ENCODE measurements at places on chromosomes 1 and 21. TPM values are rescaled to one million over a fixed set of nuclear protein-coding genes. Genes with fewer than 3 reads are reported as not detected.

Gene PROX1
- total RNA-seq = 23.2 TPM

Gene BSND
- total RNA-seq = 0.14 TPM

- no peak for DNase-seq
- H3K36me3 ChIP-seq = no peaks in the 10 kb centered on the region
- no peak overlapping the region for H3K27ac ChIP-seq
- no peaks in the 10 kb centered on the region for H3K27me3 ChIP-seq
- no peaks in the 10 kb centered on the region for H3K4me1 ChIP-seq
Measured at GRCh38 chr21:23215261-23215660, 2217.1 kb downstream of the NCAM2 start.

DNA sequence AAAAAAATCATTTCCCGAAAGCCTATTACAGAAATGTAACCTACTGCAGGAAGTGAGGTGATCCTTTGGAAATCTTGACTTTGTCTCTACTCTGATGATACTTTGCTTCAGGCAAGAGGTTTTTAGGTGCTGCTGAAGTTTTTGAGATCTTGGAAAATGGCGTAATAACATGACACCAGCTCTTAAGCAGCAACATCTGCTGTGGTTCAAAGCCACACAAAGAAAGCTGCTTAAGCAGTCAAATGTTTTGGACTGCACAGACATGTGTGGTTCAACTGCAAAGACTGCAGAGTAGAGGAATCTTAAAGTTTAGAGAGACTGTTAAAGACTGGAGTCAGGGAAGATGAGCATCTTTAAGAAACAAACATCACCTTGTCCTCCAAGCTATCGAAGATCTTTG is 139.0 kb downstream of the RASAL2 start:
- no peak overlapping the region for H3K4me3 ChIP-seq
- no peaks in the 10 kb centered on the region for H3K4me1 ChIP-seq
- H3K36me3 ChIP-seq = no peaks in the 10 kb centered on the region
- no peak overlapping the region for H3K27ac ChIP-seq

GRCh38 chr1:243253211-243253925 is 1.7 kb downstream of the CEP170 start:
- no peak for DNase-seq
- H3K4me3 ChIP-seq = peak overlapping the region; percentile 96
- no peaks in the 10 kb centered on the region for H3K36me3 ChIP-seq

GRCh38 chr1:3822421-3822820 is 26.1 kb upstream of the LRRC47 start:
- DNase-seq = no peak
- H3K4me3 ChIP-seq = no peak overlapping the region
- peaks cover 25% of the 10 kb centered on the region for H3K36me3 ChIP-seq
- H3K4me1 ChIP-seq = no peaks in the 10 kb centered on the region
- no peaks in the 10 kb centered on the region for H3K27me3 ChIP-seq

DNA sequence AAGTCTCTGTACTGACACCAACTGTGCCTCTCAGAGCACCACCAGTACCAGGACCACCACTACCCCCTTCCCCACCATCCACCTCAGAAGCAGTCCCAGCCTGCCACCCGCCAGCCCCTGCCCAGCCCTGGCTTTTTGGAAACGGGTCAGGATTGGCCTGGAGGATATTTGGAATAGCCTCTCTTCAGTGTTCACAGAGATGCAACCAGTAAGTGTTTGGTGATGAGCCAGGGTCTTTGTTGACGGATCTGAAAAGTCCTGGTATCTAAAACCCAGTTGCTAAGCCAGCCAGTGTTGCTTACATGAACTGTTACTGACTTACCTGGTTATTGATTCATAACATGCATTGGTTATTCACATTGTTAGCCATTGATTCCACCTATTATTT is 1.1 kb downstream of the C1orf56 start:
- peaks cover 22% of the 10 kb centered on the region for H3K36me3 ChIP-seq
- H3K4me1 ChIP-seq = peaks cover 15% of the 10 kb centered on the region
- no peaks in the 10 kb centered on the region for H3K27me3 ChIP-seq
- H3K27ac ChIP-seq = no peak overlapping the region
- DNase-seq = no peak

DNA sequence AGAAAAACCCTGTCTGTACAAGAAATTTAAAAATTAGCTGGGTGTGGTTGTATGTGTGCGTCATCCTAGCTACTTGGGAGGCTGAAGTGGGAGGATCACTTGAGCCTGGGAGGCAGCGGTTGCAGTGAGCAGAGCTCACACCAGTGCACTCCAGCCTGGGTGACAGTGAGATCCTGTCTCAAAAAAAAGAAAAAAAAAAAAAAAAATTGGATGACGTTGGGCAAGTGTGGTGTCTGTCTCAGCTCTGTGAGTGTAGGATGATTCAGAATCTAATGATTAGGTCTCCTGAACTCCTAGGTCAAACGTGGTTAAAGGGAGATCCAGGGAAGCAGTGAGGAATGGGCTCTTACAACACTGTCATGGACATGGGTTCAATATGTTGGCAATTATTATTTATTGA is 435.9 kb downstream of the KIF26B start:
- no peak overlapping the region for H3K4me3 ChIP-seq
- no peaks in the 10 kb centered on the region for H3K27me3 ChIP-seq
- H3K27ac ChIP-seq = no peak overlapping the region
- no peak for DNase-seq
- H3K36me3 ChIP-seq = no peaks in the 10 kb centered on the region
- no peaks in the 10 kb centered on the region for H3K4me1 ChIP-seq

DNA sequence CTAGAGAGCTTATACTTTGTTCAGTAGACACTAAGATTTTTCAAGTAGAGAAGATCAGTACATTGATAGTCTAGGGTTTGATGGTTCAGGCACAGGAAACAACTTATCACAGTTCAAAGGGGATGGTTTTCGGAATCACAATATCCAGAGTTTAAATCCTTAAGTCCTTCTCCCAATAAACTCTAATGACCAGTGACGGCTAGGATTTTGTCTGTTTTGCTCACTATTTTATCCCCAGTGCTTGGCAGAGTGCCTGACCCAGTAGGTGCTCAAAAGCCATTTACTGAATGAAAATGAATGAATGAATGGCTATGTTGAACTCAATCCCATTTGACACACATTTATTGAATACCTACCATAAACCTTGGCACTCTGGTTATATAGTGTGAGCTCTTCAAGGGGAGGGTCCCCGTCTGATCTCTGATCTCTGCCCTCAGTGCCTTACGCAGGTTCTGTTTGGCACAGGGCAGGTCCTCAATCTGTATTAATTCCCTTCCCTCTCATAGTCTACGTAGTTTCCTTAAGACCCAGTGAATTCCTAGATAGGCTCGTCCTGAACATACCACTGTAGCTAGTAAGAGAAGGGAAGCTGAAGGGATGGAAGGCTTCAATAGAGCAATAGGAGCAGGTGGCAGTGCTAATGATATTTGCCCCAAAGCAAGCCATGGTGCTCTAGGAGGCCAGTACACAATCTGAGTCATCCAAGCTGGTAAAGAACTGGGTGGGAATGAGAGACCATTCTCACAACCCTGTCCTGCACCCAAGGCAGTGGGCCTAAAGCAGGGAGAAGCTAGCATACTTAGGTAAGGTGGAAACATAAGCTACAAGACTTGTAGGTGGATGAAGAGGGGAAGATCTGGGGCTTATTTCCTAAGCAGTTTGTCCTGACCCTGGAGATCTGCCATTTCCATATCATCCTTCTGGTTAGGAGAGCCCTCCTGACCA is 53.4 kb downstream of the DMAP1 start:
- H3K27ac ChIP-seq = no peak overlapping the region
- H3K4me1 ChIP-seq = no peaks in the 10 kb centered on the region
- H3K4me3 ChIP-seq = no peak overlapping the region
- H3K36me3 ChIP-seq = no peaks in the 10 kb centered on the region
- no peaks in the 10 kb centered on the region for H3K27me3 ChIP-seq
- DNase-seq = no peak

- no peaks in the 10 kb centered on the region for H3K27me3 ChIP-seq
- no peak overlapping the region for H3K27ac ChIP-seq
- no peak for DNase-seq
Measured at GRCh38 chr1:115624859-115625258, 16.9 kb upstream of the VANGL1 start.

DNA sequence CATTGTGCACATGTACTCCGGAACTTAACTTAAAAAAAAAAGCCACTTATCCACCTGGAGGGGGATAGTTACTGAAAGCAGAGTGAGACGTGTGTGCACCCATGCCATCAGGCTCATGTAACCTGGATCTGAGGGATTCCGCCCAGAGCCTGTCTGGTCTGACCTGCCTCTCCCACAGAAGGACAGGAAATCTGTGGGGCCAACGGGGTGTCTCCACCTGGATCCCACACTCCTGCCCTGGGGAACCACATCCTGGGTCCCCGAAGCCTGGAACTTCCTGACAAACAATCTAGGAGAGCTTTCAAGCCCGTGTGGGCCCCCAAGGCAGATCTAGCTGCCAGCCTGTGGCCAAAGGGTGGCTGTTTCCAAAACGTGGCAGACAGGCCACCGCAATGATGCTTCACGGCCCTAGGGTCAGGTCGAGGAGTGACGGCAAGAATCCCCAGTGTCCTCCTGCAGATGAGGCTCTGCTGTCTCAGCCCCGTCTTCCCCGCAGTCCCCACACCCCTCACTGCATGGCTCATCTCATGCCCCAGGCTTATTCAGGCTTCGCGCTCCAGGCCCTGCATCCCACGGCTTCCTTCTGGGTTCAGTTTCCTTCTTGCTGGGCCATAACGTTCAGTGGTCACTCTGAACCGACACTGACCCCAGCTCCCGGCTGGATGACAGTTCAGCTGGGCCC is 21.0 kb upstream of the PCBP3 start:
- H3K4me3 ChIP-seq = no peak overlapping the region
- no peak for DNase-seq
- H3K4me1 ChIP-seq = no peaks in the 10 kb centered on the region

DNA sequence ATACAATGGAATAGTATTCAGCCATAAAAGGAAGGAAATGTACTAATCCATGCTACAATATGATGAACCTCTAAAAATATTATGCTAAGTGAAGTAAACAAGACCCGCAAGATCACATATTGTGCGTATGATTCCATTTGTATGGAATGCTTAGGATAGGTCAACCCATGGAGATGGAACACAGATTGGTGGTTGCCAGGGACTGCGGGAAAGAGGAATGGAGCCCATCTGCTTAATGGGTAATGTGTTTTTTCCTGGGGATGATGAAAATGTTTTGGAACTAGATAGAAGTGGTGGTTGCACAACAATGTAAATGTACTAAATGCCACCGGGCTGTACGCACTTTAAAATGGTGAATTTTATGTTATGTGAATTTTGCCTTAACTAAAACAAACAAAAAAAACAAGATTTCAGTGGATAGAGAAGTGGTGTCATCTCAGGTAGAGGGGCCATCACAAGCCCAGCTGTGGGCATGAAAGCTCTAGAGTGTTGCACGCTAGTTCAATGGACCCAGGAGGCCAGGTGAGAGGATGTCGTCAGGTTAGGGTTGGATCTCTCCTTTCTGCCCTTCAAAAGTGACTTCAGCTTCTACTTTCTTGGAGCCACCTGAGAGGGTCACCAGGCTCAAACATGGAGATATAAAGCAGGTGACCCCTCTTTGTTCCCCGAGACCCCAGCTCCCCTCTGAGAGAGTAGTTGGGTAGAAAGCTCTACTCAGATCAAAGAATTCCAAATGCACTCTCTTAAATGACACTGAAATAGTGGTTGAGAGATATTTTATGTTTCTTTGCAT is 2.5 kb downstream of the C1orf115 start:
- H3K27ac ChIP-seq = peak overlapping the region; percentile 23
- H3K36me3 ChIP-seq = peaks cover 2% of the 10 kb centered on the region
- no peak for DNase-seq
- H3K4me3 ChIP-seq = no peak overlapping the region
- H3K4me1 ChIP-seq = peaks cover 43% of the 10 kb centered on the region

- no peaks in the 10 kb centered on the region for H3K36me3 ChIP-seq
- peaks cover 14% of the 10 kb centered on the region for H3K4me1 ChIP-seq
- DNase-seq = no peak
- H3K27me3 ChIP-seq = no peaks in the 10 kb centered on the region
Measured at GRCh38 chr1:15308621-15309027, 61.6 kb downstream of the FHAD1 start.

DNA sequence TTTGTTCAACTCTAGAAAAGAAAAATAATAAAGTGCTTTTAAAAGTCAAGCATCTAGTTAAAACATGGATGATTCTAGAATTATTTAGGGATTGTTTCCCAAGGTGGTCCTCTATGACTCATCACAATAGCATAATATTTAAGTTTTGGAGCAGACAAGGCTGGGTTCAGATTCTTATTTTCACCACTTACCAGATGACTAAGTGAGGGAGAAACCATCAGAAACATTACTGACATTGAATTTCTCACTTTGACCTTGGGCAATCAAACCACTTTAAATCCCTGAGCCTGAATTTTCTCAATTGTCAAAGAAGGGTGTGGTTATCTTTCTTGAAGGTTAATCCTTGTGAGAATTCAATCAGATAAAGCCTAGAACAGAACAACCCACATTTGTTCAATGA is 102.5 kb upstream of the PTGFR start:
- H3K36me3 ChIP-seq = no peaks in the 10 kb centered on the region
- H3K27ac ChIP-seq = no peak overlapping the region
- H3K4me1 ChIP-seq = no peaks in the 10 kb centered on the region
- H3K4me3 ChIP-seq = no peak overlapping the region

GRCh38 chr1:151618003-151618402 is 6.2 kb downstream of the SNX27 start:
- peaks cover 31% of the 10 kb centered on the region for H3K4me1 ChIP-seq
- H3K4me3 ChIP-seq = no peak overlapping the region
- H3K27ac ChIP-seq = no peak overlapping the region
- H3K36me3 ChIP-seq = no peaks in the 10 kb centered on the region

- H3K4me3 ChIP-seq = no peak overlapping the region
- H3K36me3 ChIP-seq = no peaks in the 10 kb centered on the region
- H3K27ac ChIP-seq = no peak overlapping the region
- no peaks in the 10 kb centered on the region for H3K4me1 ChIP-seq
- H3K27me3 ChIP-seq = no peaks in the 10 kb centered on the region
- no peak for DNase-seq
Measured at GRCh38 chr1:106447466-106447865, 609.0 kb upstream of the PRMT6 start.

DNA sequence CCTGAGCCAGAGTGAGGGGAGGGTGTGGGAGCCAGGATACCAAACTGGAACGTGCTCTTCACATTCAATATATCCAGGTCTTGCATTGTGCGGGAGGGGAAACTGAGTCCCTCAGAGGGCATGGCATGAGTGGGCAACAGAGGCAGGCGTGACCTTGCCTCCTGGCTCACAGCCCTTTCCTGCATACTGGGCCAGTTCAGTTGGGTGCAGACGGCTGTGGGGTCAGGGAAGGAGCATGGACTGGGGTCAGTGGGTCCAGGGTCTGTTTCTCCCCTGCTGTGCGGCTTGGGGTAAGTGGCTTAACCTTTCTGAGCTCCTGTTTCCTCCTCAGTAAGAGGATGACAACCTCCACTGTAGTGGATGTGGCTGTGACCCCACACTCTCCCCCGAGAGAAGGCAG is 16.6 kb downstream of the SERINC2 start:
- H3K36me3 ChIP-seq = no peaks in the 10 kb centered on the region
- no peak overlapping the region for H3K27ac ChIP-seq
- no peak overlapping the region for H3K4me3 ChIP-seq
- peaks cover 2% of the 10 kb centered on the region for H3K4me1 ChIP-seq
- no peaks in the 10 kb centered on the region for H3K27me3 ChIP-seq

- no peak overlapping the region for H3K27ac ChIP-seq
- H3K4me3 ChIP-seq = no peak overlapping the region
- H3K4me1 ChIP-seq = peaks cover 18% of the 10 kb centered on the region
- H3K27me3 ChIP-seq = no peaks in the 10 kb centered on the region
- no peak for DNase-seq
- no peaks in the 10 kb centered on the region for H3K36me3 ChIP-seq
Measured at GRCh38 chr1:52677076-52677806, 20.9 kb downstream of the COA7 start.

Gene REG4
- 0.19 TPM for total RNA-seq
